Activated CD4-positive, alpha-beta T cell treated with anti-CD3 and anti-CD28 coated beads for 24 hours (primary cell): ENCODE measurements at places on chromosomes 11 and 22.

DNA sequence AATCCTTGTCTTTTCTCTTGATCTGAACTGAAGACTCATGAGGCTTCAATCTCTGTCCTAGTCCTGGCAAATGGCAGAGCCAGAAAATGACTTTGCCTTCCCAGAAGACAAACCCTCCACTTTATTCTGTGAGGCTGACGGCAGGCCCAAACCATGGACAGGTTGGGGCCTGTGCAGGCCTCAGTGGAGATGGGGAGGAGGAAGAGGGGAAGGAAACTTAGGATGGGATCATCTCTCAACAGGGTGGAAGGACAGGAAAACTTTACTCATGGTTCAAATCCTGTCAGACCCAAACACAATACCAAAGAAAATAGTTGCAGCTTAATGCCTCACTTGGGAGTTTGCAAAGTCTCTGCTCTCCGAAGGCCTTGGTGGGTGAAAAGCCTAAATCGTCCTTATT lies 9.8 kb downstream of the RPL27A start:
- no peak for DNase-seq

DNA sequence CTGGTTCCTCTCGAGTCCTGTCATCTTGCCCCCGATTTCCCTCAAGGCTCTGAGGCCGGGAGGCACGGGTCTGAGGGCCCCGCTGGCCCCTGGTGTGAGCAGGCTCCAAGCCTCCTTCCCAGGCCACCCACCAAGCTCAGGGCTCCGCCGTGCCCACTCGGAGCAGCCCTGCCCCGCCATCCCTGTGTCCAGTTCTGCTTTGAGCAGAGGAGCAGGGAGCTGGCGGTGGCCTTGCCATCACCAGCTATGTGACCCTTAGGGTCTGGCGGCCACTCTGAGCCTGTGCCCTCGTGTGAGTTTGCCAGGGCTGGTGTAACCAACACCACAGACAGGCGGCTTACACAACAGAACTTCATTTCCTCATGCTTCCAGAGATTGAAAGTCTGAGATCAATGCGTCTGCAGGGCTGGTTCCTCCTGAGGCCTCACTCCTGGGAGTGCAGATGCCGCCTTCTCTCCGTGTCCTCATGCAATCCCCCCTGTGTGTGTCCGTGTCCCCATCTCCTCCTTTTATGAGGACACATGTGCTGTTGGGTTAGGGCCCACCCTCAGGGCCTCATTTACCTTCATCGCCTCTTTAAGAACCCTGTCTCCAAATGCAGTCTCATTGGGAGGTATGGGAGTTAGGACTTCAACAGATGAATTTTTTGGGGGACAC lies 36.5 kb upstream of the CELSR1 start:
- DNase-seq = no peak

GRCh38 chr11:70508231-70508480 lies 109.8 kb downstream of the CTTN start:
- DNase-seq = no peak

- DNase-seq = no peak
These were observed 213.6 kb downstream of the DBX1 start for GRCh38 chr11:19946681-19947080.

DNA sequence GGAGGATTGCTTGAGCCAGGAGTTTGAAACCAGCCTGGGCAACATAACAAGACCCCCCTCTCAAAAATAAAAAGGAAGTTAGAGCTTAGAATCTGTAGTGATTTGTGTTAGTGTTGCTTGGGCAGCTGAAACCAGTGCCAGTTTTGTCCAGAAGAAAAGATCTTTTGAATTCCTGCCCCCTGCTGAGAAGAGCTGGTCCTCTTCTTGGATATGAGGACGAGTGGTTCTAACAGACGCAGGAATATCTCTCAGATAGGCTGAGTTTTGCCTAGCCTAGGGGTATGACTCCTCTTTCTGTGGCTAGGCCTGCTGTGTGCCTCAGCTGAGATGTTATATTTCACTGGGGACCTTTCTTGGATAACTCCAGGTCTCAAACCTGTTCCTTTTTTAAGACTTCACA lies 102.8 kb downstream of the STIM1 start:
- DNase-seq = no peak

- no peak for DNase-seq
These were observed 26.3 kb upstream of the CDON start for GRCh38 chr11:126088999-126089398.

GRCh38 chr11:17498475-17498874 lies 21.8 kb upstream of the ABCC8 start:
- no peak for DNase-seq

- no peak for DNase-seq
These were observed 33.3 kb downstream of the CD6 start for GRCh38 chr11:61004761-61005181.

GRCh38 chr22:32079130-32080089 lies 36.3 kb downstream of the SLC5A1 start:
- no peak for DNase-seq

DNA sequence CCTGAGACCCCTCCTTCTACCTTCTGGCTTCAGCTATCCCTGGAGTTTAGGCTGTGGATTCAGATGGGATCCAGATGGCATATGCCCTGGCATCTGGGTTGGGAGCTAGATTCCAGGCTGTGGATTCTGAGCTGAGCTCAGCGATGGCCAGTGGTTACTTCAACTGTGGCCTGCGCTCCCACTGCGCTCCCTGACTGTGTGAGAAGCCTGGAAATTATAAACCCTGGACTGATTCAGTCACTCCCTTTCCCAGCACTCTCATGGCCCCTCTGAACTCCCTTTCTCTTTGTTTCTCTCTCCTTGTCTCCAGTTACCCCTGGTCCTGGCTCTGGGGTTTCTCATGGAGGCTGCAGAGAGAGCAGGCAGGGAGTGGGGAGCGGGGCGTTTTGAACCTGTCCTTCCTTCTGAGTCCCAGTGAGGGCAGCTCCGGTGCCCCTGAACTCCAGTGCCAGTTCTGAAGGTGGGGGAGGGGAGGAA lies 4.8 kb downstream of the ARHGEF17 start:
- DNase-seq = no peak

GRCh38 chr11:15585602-15586331 lies 471.0 kb downstream of the INSC start:
- no peak for DNase-seq

GRCh38 chr22:42199025-42199424 lies 68.4 kb upstream of the CYP2D6 start:
- no peak for DNase-seq
